Type B pancreatic cell (in vitro differentiated cells): ENCODE measurements at places on chromosomes 6 and 20.
A peak's percentile ranks its signal among the peaks of the same experiment; 100 is the strongest.

DNA sequence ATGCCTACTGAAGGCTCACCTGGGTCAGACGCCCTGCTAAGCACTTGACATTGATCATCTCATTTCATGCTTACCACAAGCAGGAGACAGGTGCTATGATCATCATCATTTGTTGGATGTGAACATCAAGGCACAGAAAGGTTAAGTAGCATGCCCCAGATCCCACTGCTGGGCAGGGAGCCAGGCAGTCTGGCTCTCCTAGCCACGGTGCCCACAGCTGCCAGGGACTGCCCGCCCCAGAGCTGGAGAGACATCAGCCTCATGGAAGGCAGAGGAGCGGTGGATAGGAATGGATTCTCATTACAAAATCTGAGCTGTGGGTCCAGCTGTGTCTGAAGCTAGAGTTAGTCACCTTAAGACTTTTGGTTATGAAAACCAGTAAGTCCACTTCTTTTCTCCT lies 3.6 kb downstream of the SULF2 start:
- DNase-seq: no peak

GRCh38 chr6:165401092-165401491 lies 91.7 kb upstream of the C6orf118 start:
- no peak for DNase-seq

DNA sequence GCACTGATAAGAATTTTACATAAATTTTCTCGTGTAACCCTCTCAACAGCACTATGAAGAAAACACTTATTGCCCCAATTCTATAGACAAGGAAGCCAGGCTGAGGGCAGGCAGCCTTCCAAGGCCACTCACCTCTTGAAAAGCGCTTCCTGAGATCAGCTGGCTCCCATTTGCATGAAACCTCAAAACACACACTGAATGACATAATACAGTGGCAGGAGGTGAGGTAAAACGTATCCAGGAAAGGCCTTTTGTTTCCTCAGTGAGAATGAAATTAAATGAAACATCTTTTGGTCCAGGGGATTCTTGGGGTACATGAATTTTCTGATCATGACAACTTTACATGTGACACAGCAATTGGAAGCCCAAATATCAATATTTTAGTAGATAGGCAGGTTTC lies 112.5 kb downstream of the WDR27 start:
- DNase-seq: no peak

DNA sequence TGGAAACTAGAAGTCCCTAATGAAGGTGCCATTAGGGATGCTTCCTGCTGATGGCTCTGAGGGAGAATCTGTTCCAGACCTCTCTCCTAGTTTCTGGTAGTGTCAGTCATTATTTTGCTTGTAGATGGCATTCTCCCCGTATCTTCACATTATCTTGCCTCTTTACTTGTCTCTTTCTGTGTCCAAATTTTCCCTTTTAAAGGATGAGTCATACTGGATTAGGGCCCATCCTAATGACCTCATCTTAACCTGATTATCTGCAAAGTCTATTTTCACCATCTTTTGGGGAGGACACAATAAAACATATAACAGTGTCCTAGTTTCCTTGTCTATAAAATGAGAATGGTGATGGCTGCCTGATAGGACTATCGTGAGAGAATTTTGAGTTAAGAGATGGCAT lies 27.3 kb downstream of the ZNF391 start:
- no peak for DNase-seq

GRCh38 chr6:46310196-46310595 lies 139.4 kb upstream of the ENPP5 start:
- DNase-seq: no peak

GRCh38 chr20:51833326-51833725 lies 31.0 kb upstream of the SALL4 start:
- DNase-seq: no peak

- no peak for DNase-seq
Observed at GRCh38 chr6:76466286-76466685, 393.8 kb upstream of the IMPG1 start.

- no peak for DNase-seq
Observed at GRCh38 chr6:79750806-79751205, 119.7 kb downstream of the SH3BGRL2 start.

GRCh38 chr20:33647603-33648395 lies 14.3 kb upstream of the C20orf144 start:
- DNase-seq: no peak

DNA sequence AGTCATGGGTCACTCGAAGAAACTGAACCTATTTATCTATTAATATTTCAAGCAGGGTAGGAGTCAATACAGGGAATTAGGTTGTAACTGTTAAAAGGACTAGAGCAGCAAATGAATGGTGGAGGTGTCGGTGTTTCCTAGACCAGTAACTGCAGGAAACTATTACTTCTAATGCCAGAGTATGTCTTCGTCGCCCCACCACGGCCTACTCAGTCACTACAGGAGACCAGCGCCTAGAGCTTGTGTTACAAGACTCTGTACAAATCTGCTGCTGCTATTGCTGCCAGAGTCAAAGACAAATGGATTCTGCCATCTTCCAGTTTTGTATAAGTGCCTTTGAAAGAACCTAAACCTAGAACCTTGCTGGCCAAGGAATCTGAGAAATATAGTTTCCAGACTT lies 343.9 kb downstream of the SOX4 start:
- no peak for DNase-seq

GRCh38 chr20:17638835-17639407 lies 43.1 kb downstream of the RRBP1 start:
- no peak for DNase-seq

DNA sequence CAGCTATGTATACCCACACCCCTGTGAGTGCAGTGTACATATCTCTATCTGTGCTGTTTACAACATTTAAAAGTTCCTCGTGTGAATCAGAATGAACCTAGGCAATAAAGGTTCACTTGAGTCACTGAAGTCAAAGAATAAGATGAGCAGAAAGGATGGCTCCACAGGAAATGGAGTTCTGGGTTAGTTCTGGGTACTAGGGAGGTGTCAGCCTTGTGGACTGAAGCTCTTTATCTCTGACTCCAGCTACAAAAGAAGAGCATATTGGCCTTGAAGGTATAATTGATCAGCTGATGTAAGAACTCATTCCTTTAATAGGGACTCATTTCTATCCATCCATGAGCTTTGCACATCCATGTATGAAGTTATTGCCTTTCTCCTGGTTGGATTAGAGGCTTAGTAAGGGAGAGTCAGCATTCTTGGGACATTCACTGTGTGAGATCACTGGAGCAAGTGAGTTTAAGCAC lies 73.9 kb upstream of the BACH2 start:
- no peak for DNase-seq

GRCh38 chr6:88339761-88340160 lies 173.6 kb upstream of the CNR1 start:
- DNase-seq: no peak

- no peak for DNase-seq
Observed at GRCh38 chr6:143699430-143699825, 21.7 kb downstream of the PHACTR2 start.

- DNase-seq: no peak
Observed at GRCh38 chr6:44059359-44060346, 67.6 kb downstream of the MRPL14 start.

GRCh38 chr6:26553635-26554446 lies 15.7 kb downstream of the HMGN4 start:
- DNase-seq: peak; percentile 79

DNA sequence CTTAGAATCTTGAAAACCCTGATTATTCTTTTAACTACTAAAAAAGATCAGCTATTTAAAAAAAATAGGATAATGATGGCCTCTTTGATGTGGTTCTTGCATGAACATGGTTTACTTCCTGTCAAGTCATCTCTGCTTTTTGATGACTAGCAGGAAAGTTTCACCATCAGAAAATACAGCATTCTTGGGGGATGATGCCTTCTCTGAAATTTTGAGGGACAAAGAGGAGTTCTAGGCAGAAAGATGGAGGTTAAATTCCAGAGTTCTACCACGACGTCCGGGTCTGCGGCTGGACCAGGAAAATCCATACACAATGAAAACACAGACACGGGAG lies 130.4 kb downstream of the OLIG3 start:
- DNase-seq: no peak

GRCh38 chr6:79040083-79040482 lies 38.0 kb downstream of the PHIP start:
- DNase-seq: no peak

DNA sequence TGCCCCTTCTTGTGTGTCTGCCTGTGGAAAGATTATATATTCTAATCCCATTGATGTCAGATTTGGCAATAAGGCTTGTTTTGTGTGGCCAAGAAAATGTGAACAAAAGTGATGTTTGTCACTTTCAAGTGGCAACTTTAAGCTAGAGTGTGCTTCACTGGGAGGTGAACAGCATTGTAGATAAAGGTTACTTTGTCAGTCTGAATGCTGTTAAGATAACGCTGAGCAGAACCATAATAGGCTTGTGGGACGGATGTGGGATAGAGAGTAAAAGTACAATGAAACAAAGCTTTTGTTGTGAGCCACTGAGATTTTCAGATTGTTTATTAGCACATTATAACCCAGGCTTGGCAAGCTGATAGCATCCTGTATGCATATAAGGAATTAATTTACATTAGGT lies 303.8 kb upstream of the MAN1A1 start:
- DNase-seq: no peak

DNA sequence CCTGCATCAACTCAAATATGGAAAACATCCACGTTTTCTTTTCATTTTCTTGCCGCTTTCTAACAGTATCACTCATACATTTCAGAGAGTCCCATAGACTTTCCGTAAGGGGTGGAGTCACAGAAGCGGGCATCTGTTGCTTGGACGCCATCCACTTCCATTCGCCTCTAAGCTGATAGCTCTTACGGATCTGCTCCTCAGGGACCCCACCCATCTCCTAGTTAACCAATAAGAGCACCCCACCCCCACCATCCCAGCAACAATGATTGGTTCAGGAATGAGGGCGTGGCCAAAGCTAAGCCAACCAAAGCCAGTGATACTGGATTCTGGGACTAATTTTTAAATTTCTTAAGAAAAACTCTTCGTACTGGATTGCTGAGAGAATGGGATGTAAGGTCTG lies 42.4 kb downstream of the SLC2A10 start:
- DNase-seq: no peak

DNA sequence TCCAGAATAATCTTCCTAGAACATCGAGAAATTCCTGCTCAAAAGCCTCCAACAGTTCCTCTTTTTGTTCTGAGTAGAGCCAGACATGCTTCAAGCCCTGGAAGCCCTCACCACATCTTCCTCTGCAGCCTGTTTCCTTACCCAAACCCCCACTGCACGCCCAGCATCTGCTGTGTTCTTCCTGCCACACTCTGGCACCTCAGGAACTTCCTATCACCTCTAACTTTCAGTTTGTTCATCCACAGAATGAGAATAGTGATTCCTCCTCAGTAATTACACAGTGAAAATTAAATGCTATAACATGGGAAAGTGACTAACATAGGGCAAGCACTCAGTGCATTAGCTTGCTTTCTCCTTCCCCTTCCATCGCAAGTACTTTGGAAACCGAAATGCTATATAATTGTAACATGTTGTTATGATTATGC lies 26.3 kb downstream of the C6orf89 start:
- no peak for DNase-seq

DNA sequence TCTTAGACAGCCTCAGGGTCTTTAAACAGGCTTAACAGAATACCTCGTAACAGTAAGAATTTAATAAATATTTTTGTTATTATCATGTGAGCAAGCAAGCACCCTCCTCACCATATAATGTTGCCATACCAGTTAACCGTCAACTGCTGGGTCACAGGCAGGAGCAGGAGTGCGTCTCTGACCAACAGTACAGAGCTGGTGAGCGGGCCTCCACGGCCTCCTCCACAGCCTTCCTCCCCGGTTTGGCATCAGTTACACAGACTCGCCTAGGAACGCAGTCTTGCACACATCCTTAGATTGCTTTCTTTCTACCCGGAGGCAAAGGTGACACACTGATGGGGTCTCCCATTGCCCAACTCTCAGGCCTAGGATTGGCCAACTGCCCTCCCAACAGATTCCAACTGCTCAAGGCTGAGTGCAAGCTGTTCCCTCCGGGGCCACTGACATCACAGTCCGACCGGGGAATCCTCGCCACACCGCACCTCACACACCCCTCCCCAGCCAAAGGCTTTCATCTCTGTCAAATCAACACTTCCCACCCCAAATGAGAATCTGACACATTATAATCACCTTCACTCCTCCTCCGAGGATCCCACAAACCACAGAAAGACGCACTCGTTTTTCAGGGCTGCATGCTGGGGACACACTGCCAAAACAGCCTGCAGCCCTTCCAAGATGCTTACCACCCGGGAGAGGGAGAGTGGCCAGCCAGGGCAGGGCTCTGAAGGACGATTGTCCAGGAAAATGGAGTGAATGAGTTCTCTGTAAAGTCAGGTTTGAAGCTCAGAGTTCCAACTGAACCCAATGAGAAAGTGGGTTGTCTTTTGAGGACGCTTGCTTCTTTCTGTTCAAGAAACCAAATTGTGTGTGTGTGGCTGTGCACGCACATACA lies 63.2 kb downstream of the PDE10A start:
- no peak for DNase-seq

GRCh38 chr6:41498968-41499599 lies 47.1 kb upstream of the FOXP4 start:
- no peak for DNase-seq

DNA sequence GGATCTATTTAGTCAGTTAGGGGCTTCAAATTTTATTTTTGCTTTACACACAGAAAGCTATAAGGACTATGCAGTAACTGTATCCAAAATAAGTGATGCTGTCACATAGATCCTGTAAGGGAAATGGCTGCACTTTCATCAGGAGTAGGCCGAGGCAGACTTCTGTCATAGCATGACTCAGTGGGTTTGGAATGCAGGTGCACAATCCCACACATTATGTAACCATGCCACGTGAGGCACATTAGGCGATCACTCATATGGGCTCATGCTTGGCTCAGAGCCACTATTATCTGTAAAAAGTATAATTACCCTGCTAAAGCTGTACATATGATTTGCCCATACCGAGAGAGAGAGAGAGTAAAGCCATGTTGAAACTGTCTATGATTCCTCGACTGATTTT lies 1189.4 kb upstream of the EYS start:
- DNase-seq: no peak

DNA sequence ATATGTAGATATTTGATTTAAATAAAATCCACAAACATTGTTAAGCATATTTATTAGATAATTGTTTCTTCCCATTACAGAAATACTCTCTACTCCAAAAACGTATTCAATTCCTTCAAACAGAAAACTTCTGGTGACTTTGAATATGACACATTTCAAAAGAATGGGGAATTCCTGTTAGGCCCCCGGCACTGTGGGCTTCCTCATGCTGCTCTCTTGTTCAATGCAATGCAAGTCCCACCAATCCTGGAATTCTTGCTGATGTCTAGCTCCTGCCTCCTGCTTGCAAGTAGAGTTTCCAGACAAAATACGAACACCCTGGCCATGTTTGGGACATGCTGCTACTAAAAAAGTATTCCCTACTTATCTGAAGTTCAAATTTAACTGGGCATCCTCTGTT lies 544.1 kb downstream of the QKI start:
- no peak for DNase-seq

DNA sequence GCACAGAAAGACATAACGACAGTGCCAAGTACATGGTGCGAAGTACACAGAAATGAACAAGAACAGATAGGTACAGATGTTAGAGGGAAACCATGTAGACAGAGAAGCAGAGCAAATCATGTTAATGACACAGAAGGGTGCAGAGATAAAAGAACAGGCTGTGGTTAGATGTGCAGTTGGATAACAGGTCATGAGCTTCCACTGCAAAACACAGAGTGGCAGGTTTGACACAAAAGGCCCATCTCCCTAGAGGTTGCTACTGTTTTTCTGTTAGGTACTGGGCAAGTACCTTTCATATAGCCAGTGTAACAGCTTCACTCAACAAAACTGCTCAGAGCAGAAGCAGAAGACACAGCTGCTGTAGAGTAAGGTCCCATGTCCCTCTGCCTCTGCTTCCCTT lies 84.6 kb downstream of the AK9 start:
- no peak for DNase-seq
